ENCODE measurements at places on chromosomes 3 and 15.

- H3K27me3 ChIP-seq = no peaks in the 10 kb centered on the region
- DNase-seq = no peak
- H3K27ac ChIP-seq = no peak overlapping the region
- H3K36me3 ChIP-seq = no peaks in the 10 kb centered on the region
- peaks cover 40% of the 10 kb centered on the region for H3K4me1 ChIP-seq
These were observed 81.8 kb downstream of the IQSEC1 start for GRCh38 chr3:12991481-12991837.

- H3K27ac ChIP-seq = no peak within 1 kb of the TSS
- DNase-seq = no peak
- no peaks in the 10 kb centered on the region for H3K27me3 ChIP-seq
- H3K4me1 ChIP-seq = no peaks in the 10 kb centered on the region
These were observed at the start of gene PLSCR4 for GRCh38 chr3:146250449-146251382. PLSCR4 (minus strand) TSS chr3:146251105; CDS start chr3:146222071, 29,034 bp downstream.

- no peak overlapping the region for H3K27ac ChIP-seq
- peaks cover 45% of the 10 kb centered on the region for H3K4me1 ChIP-seq
- no peak for DNase-seq
- H3K4me3 ChIP-seq = no peak overlapping the region
- H3K27me3 ChIP-seq = no peaks in the 10 kb centered on the region
These were observed 2.9 kb upstream of the HGD start for GRCh38 chr3:120684896-120685295.

DNA sequence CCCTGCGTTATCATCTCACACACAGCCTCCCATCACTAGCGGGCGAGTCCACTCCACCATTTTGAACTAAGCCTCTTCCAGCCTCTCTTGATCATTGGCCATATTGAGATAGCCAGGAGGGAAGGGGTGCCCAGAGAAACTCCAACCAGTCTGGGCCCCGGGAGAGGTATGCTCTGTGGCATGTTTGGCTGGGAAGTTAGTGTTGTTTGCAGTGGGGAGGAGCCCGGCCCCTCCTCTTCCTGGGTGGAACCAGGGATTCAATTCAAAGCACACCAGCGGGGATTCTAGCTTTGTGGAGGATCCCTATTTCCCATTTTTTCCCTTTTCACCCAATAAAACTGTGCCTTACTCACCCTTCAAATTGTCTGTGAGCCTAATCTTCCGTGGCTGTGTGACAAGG, 71.8 kb downstream of the GBE1 start:
- H3K4me3 ChIP-seq = no peak overlapping the region
- no peaks in the 10 kb centered on the region for H3K36me3 ChIP-seq
- no peaks in the 10 kb centered on the region for H3K27me3 ChIP-seq
- peaks cover 9% of the 10 kb centered on the region for H3K4me1 ChIP-seq
- no peak for DNase-seq
- no peak overlapping the region for H3K27ac ChIP-seq

DNA sequence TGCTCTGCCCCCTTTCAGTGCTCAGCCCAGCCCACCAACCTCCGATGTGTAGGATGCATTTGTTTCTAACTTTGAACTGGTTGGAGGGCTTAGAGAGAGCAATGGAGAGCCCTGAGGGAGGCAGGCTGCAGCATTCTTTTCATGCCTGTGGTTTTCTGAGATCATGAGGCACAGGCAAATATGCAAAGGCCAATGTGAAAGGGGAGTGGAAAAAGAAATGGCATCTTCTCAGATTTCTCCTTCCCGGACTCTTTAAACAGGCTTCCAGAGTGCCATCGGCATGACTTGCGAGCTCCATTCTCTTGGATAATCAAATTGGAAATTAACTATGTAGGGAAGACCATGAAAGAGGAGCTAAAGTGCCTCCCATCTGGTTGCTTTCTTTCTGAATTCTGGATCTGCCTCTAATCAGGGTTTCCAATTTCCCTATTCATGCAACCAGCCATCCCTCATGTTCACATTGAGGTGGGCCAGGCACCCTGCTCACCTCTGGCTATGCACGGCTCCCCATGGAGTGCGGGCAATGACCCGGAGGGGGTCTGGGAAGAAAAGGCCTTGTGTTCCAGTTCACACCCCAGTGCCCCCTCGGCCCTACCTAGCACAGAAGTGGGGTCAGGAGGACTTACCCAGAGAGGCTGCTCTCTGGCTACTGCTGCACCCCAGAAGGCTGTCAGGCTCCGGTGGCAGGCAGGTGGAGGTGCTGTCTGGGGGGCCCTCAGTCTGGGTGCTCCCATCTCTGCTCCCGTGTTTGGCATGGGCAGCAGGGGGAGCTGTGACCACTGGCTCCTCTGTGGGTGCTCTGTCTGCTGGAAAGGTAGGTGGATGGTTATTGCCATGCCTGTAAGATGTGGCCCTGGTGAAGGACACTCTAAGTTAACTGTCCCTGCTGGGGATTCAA, 16.1 kb downstream of the AMOTL2 start:
- peak overlapping the region; percentile 56 for H3K27ac ChIP-seq
- peaks cover 64% of the 10 kb centered on the region for H3K4me1 ChIP-seq
- peaks cover 64% of the 10 kb centered on the region for H3K36me3 ChIP-seq
- H3K27me3 ChIP-seq = no peaks in the 10 kb centered on the region
- H3K4me3 ChIP-seq = no peak overlapping the region

All from HepG2 (cell line).